ENCODE measurements at places on chromosomes 3 and 15. TPM values are rescaled to one million over a fixed set of nuclear protein-coding genes. Genes with fewer than 3 reads are reported as not detected.

ZPLD1 gene
- total RNA-seq = not detected

BTLA gene
- total RNA-seq = 0.78 TPM

DNA sequence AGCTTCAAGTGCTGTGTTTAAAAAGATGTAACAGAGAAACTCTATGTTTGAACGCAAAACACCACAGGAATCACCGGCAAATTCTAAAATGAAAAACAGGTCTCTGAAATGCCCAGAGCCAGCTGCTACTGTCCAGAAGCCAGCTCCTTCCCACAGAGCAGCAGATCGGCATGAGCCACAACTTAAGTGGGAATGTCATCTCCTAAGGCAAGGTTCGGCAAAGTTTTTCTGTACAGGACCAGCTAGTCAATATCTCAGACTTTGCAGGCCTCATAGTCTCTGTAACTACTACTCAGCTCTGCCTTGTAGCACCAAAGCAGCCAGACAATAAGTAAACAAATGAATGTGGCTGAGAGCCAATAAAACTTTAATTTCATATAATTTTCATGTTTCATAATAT lies 4.9 kb downstream of the PLOD2 start:
- no peak for DNase-seq

GRCh38 chr3:171199473-171199829 lies 172.9 kb upstream of the SLC2A2 start:
- no peak for DNase-seq

DNA sequence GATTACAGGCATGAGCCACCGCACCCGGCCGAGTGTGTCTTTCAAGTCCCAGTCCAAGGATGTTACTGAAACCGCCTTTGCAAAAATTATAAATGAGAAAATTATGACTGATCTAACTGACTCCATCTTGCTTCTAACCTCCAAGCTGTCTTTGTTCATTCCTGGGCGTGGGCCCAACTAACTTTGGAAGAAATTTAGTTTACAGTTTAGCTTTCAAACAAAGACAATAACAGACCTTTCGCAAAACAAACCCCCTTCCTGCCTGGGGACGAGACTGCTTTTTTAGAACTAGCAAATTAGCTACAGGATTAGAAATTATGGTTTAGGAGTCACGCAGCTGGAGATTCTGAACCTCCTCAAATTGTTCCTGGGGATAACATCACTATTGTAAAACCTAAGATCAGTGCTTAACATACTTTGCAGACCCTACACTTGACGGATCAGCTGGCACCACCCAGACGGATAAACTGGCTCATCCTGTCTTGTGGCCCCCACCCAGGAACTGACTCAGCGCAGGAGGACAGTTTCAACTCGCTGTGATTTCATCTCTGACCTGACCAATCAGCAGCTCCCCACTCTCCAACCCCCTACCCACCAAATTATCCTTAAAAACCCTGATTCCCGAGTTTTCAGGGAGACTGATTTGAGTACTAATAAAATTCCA lies 23.8 kb downstream of the NANOGP8 start:
- DNase-seq = no peak

DNA sequence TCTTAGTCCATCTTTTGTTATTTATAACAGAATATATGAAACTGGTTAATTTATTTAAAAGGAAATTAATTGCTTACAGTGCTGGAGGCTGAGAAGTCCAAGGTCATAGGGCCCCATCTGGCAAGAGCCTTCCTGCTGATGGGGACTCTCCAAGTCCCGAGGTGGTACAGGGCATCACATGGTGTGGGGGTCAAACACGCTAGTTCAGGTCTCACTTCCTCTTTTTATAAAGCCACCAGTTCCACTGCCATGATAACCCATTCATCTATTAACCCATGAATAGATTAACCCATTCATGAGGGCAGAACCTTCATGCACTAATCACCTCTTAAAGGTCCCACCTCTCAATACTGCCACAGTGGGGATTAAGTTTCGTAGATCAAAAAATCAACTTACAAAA lies 659.3 kb downstream of the NAALADL2 start:
- no peak for DNase-seq
